ENCODE measurements at places on chromosomes 11 and 22.

- no peak for DNase-seq
Measured at GRCh38 chr22:38846412-38846811, 2.6 kb upstream of the NPTXR start.

DNA sequence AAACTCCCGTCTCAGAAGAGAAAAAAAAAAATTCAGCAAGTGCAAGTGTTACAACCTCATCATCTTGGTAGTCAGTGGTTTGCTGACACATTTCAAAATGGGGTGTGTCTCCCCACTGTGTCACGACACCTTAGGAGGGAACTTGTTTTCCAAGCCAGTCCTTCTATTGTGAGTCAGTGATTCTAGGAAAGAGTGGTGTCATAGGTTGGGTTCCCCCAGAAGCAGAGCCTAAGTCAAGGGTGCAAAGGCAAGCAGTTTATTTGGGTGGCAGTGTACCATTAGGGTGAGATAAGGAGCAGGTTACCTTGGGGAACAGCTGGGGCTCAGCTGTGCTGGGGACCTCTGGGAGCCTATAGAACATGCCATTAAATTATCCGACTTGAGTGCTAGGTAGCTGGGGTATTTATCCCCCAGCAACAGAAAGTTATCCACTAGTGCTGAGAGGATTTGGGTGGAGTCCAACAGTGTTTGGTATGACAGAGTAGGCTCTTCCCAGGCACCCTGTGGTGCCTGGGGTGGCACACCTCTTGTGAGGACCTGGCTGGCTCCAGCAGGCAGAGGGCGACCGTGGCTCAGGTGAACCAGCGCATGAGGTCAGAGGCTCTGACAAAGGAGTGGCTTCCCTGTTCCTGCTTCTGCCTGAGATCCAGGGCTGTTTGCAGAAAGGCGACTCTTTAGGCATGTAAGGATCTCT, 41.7 kb downstream of the KIAA1671 start:
- no peak for DNase-seq

- no peak for DNase-seq
Measured at GRCh38 chr11:73326929-73327811, 19.1 kb downstream of the ARHGEF17 start.

- DNase-seq, result no peak
Measured at GRCh38 chr11:72970557-72971118, 156.4 kb downstream of the ATG16L2 start.

DNA sequence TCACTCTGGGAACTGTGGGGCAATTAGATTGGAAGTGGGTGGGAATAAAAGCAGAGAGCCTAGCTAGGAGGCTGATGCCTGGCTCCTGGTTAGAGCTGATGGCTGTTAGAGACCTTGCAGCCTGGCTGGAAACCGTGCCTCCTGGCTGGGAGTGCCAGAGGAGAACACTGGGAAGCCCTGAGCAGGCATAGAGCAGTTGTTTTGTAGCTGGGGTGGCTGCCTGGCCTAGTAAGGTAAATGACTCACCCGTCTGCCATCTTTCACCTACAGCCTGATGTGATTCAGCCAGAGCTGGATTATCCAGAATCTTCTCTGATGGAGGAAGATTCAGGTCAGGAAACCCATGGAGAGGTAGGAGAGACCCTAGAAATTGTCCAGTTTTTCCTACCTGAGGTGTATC, 6.1 kb downstream of the UQCR10 start:
- DNase-seq, result no peak

DNA sequence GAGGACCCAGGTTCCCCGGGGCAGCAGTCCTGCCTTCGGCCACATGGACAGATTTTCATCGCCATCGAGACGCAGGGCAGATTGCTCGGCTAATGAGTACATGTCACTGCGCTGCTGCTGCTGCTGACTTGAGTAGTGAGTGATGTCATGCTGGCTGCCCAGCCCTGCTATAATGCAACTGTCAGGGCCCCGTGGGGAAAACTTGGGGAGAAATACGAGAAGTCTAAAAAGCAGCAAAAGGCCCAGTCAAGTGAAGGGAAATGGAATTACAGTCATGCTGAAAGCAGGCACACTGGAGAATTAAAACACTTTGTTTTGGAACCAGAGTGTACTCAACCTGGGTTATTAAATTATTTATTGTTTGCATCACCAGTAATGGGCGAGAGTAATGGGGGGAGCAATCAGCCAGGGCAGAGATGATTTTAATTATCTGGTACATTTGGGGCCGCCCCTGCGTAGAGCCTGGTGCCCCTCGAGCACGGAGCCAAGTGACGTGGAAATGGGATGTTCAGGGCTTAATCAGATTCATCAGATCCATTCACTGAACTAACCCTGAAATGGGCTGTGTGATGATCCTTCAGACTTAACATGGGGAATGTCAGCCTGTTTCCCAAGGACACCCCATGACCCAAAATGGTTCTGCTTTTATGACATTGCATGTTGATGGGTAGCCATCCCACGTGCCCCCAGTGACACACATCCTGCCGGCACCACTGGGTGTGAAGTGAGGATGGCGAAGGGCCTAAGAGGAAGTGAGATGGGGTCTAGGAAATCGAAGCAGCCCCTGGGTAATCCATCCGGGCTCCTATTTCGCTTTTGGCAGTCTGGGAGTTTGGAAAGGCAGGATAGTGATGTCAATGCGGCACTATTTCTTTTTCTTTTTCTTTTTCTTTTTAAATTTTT, 241.6 kb upstream of the CADM1 start:
- DNase-seq, result no peak

DNA sequence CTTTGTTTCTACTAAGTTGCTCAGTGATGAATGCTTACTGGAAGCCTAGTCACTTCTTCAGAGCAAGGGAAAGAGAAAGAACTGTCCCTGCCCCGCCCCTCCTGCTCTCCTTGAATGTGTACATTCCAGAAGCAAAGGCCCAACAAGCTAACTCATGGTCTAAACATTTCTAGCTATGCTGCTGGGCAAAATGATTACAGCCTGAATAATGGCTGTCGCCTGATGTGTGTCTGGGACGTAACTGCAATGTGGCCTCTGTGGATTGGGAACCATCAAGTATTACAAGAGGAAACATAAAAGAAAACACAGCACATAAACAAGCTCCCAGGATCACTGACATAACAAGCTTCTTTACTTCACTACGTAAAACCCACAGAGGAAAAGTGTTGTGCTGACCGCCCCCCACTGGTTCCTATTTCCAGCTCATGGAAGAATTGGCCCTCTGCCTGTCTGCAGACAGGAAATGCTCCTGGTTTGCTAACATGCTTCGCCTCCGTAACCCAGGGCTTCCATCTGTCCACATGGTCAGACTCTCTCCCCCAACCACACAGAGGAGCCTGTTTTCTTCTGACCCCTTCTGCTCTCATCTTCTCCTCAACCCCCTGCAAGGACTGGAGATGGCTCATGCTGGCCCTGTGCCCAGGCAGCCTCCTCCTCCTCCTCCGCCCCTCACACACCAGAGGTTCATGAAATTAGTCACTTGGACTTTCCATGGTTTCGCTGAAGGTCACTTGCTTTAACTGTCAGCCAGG, 187.2 kb downstream of the MAML2 start:
- no peak for DNase-seq

DNA sequence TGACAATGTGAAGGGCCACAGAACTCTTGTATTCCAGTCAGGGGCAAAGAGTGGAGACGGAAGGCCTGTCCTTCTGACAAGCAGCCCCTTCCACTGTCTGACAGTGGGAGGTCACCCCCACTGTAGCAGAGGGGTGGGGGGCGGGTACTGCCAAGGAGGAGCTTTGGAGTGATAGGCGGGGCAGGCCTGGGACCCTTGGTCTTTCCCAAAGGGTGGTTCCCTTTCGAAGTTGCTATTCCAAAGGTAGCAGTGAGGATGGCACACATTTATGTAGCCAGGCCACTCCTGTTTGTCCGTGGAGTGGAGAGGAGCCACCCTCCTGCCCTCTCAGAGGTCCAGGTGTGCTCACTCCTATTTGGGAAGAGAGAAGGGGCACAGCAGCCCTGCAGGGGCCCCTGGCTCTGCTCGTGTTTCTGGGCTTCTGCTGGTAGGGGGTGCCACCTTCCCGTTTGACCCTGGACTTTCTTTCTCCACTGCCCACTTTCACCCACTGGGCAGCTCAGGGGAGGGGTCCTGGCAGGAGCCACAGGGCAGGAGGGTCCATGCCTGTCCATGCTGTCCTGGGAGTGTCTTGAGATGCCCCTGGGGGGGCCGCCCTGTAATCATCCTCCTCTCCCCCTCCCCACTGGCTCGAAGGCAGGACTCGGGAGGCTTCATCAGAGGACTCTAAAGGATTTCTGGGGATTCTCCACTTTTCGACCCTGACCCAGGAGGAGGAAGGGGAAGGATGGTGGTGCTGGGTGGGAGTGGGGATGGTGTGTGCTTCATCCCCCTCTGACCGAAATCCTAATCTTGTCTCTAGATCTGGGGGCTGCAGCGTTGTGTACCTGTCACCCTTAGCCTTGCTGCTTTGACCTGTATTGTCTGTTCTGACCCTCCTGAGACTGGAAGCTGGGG, 994 bp downstream of the TAGLN start:
- DNase-seq, result no peak

All from esophagus squamous epithelium (tissue), 5 donors.